ENCODE measurements at places on chromosomes 4 and X.

GRCh38 chr4:107333518-107333917 is 297.4 kb upstream of the DKK2 start:
- no peak for DNase-seq

- no peak for DNase-seq
Measured at GRCh38 chr4:85243857-85244256, 231.1 kb upstream of the ARHGAP24 start.

- no peak for DNase-seq
Measured at GRCh38 chr4:82905205-82905604, 4.7 kb downstream of the THAP9 start.

DNA sequence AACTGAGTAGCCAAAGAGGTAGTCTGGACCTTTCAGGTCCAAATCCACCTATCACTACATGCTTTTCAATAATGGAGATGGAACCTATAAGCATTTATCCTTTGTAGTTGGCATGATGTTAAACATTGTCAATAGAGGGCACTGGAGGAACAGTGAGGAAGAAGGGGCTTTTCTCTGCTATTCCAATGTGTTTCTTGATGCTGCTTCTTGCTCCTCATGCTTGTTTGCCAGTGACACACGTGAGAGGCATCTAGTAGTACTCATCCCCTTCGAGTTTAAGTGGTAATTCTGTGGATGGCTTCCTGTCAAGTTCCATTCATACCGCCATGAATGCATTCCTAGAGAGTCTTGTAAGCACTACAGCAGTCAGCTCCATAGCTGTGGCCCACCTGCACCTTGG is 84.0 kb downstream of the NAA11 start:
- DNase-seq = no peak

DNA sequence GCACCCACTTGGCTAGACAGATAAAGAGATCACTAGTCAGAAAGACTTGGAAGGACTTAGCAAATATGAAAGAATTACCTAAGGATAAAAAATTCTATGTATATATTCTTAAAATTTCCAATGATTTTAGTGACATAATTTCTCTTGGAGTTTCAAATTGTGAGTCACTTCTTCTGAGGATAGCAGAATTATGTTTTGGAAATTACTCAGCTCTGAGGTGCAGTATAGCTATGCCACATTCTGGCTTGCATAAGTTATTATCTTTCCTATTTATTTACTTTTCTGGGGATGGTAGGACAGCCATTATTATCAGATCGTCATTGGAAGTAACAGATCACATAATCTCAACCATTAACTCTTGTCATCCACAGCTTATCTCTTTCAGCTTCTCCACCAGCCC is 853.5 kb downstream of the TRIML1 start:
- no peak for DNase-seq

DNA sequence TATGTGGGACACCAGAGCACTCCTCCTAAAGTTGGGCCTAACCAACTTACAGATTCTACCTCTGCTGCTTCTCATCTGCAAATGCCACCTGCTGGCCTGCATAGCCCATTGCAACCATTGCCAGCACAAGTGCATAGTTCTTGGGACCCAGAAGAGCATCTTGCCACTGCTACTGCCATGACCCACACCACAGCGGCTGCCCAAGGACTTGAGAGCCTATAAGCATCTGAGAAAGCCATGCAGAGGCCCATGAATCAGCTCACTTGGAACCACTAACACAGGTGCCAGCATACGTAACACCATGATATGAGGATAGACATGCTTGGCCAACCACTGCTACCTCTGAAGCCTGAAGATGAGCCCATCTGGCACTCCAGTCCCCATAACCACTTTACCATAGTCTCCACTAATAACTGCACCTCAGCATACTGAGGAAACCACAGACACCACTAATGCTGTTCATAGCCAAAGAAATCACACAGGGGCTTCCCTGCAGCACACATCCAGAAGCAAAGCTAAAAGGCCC is 258.1 kb upstream of the AGTR2 start:
- no peak for DNase-seq

GRCh38 chrX:132443196-132444135 is 45.4 kb downstream of the MBNL3 start:
- no peak for DNase-seq

DNA sequence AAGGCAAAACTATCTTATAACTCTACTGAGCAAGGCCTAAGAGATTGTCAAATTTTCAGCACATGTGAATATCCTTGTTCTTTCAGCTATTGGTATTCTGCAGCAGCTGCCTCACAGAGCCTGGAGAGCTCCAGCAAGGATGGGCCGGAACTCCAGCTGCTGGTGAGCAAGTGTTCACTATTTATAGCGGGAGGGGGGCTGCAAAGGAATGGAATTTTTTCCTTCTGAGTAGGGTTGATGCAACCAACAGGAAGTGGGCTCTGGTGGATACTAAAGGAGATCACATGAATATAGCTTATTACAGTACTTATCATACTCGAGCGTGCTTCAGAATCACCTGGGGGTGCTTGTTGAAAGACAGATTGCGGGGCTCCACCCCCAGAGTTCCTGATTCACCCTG is 20.2 kb upstream of the SETD7 start:
- no peak for DNase-seq

- DNase-seq = no peak
Measured at GRCh38 chr4:123871341-123871740, 474.7 kb downstream of the SPRY1 start.

- DNase-seq = no peak
Measured at GRCh38 chr4:115945026-115945425, 831.6 kb upstream of the NDST4 start.

DNA sequence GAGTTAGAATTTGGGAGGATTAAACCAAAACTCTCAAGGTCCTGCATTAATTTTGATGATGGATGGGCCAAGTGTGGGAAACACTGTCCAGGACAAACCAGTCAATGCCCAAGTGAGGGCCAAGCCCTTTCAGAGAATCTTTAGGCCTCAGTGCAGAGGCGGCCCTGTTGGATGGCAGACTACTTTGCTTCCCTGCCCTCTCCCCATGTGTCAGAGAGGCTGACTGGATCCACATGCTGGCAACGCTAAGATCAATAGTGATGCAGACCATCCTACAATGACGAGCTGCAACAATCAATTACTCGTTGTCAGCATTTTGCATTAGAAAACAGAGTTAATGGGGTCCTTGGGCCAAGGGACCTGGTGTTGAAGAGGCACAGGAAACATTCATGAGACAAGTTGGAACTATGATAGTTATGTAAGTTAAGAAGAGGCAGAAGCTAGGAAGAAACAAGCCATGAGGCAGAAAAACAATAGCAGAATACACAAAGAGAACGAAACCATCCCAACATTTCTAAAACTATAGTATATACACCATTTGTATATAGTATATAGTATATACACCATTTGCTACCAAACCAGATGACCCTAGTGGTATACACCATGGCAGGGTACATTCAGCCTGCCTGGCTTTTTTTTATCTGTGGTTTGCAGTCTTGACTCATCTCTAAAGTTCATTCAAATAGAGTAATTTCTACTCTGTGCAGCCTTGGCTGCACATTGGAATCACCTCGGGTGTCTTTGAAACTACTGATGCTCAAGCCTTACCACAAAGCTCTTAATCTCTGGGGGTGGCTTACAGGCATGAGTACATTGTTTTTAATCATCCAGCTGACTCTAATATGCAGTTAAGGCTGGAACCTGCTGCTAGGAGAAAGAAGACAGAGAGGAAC is 147.7 kb upstream of the GYPA start:
- no peak for DNase-seq

- DNase-seq = no peak
Measured at GRCh38 chr4:121375262-121375661, 5.6 kb downstream of the QRFPR start.

DNA sequence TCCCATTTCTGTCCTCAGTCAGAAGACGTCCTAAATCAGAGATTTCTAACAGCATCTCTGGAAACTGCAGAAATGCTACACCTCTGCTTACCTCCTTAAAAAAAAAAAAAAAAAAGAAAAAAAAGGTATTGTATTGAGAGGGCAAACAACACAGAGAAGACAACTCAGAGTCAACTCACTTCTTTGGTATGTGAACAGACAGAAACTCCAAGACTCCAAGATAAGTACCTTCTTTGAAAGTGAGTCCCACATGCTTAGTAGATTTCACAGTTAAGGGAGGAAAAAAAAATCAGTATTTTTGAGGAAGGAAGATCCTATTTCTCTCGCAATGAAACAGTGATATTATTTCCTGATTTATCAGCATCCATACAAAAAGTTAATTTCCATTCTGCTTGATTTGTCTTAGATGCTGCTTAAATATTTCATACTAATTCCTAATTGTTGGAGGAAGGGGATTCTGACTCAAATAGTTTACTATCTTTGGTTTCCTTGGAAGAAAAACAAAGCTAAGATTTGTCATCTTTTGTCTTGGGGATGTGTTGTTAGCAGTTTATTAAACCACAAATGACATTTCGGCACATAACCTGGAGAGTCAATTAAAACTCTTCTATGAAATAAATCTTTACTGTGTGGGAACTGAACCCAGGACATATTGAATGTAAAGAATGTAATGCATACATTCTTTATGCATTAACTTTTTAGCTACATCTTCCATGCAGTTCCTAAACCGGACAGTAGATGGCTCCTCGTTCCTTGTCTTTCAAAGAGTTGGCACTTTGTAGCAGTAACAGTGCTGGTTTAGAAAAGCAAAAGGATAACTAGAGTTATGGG is 4.7 kb downstream of the RASGEF1B start:
- DNase-seq = peak; percentile 83

DNA sequence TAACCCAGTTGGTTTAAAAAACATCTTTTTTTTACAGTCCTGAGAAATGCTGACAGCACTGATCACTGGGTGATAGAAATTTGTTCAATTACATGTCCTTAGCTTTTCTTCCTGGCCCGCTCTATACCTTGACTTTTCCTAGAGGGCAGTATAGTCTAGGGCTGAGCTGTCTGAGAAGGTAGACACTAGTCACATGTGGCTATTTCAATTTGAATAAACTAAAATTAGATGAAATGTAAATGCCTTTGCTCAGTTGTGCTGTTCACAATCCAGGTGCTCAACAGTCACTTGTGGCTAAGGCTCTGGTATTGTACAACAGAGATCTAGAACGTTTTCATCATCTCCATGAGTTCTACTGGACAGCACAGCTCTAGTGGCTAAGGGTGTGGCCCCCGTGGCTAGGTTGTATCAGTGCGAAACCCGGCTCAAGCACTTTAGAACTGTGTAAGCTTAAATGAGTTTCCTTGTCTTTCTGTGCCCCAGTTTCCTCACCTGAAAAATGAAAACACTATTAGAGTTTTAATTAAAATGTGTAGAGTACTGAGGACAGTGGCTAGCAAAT is 111.6 kb upstream of the WDR17 start:
- DNase-seq = no peak

DNA sequence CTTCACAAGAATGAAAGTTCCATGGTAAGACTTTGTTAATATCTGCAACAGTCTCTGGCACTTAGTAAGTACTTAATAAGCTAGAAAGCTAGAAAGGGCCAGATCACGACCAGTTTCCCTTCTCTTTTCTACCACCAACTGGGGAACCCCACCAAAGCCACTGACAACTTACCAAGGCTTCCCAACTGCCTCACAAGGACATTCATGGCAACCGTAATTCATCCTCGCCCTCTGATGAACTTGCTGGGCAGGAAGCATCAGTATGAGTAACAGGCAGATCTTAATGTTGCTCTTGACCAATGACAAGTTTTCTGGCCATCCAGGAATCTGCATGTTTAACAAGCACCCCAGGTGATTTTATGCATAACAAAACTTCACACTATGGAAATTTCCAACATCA is 23.2 kb upstream of the ZCCHC13 start:
- DNase-seq = no peak

DNA sequence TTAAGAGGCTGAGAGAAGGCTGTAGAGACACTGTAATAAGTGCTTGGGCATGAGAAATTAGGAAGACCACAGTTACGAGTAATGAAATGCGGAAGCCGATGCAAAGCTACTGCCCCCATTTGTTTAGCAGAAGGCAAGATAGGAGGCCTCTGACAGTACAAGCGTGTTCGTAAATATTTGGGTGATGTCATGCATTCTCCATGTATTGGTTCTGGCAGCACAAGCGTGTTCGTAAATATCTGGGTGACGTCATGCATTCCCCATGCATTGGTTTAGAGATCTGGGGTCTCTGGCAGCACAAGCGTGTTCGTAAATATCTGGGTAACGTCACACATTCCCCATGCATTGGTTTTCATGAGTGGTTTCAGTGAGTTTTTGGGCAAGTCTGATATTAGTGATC is 661.5 kb upstream of the FRG1 start:
- DNase-seq = no peak

- no peak for DNase-seq
Measured at GRCh38 chrX:2342281-2342688, 158.5 kb downstream of the DHRSX start.

- DNase-seq = no peak
Measured at GRCh38 chrX:104987063-104987462, 233.4 kb downstream of the TEX13A start.

GRCh38 chr4:151998723-151999122 is 237.9 kb upstream of the GATB start:
- no peak for DNase-seq

- no peak for DNase-seq
Measured at GRCh38 chrX:39998636-39999406, 98.9 kb downstream of the BCOR start.

- no peak for DNase-seq
Measured at GRCh38 chrX:56817179-56817578, 88.1 kb downstream of the NBDY start.

- no peak for DNase-seq
Measured at GRCh38 chr4:74931376-74931775, 1.5 kb upstream of the PARM1 start.

DNA sequence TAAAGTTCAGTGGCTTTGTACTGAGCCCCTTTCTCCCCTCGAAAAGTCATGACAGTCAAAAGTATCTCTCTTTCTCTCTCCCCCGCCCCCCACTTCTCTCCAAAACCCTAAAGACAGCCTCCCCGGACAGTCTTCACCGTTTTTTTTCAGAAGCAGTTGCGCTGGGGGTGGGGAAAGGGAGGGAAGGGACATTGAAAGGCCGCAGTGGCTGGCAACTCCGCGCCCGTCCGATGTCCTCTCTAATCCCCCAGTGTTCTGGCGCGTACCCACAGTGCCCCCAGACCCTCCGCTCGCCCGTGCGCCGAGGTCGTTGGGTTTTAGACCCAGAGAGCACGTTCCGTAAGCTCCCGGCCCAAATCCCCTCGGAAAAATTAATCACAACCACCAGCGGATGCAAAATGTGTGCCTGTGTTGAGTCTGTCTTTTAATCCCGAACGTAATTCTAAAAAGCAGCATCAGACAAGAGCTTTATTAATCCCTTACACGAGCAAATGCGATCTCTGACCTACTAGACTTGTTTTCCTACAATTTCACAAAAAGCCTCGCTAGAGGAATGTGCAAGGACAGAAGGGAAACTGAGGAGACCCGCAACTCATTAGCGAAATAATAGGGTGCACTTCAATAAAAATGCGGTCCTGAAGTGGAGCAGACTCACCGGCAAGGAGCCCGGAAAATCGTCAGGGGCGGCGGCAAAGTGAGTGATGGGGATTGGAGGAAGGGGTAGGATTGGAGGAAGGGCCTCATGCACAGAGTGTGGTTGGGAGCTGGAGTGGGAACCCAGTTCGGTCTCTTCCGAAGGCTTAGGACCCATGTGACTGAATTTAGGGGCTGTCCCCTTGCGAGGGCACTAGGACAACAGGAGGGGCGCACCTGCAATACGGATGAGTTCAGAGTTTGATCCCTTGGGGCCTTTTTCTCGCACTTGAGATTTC is 12.2 kb upstream of the PRDM8 start:
- no peak for DNase-seq

GRCh38 chr4:25535278-25535677 is 120.4 kb upstream of the SLC34A2 start:
- DNase-seq = no peak
